ENCODE measurements at places on chromosomes 16 and 17.

DNA sequence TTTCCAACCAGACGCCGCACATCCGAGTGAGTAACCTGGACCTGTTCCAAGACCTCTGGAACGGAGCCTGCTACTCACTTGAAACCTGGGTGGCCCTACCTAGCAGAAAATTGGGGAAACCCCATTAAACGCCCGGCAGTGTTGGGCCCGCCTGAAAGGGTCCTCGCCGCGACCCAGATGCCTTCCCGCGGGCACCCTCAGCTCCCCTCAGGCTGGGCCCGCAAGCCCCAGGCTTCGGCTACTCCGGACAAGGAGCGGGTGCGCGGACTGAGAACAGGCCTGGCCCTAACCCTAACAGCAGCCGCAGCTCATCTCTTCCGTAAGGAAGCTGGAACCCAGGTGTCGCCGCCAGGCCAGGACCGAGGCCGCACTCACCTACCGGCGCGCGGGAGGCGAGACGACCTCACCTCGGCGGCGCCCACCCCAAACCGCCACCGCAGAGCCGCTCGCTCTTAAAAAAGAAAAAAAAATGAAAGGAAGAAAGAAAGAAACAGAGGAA, 344 bp downstream of the PSME3IP1 start:
- DNase-seq = no peak

DNA sequence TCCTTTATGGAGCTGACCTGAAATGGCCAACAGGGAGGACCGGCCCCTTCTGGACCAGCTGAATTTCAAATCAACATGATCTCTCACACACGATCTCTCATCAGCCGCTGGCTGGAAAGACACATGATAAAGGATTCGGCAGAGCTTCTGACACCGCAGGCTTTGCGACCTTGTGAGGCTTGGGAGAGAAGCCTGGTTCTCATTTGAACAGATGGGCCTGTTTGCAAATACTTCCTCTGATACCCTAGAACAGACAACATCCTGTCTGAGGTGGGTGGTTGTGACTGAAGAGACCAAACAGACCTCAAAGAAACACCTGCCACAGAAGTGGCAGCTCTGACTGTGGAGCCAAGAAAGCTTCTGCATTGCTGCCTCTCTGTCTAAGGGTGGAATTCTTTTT, 77.9 kb upstream of the SDK2 start:
- DNase-seq = peak; percentile 44

DNA sequence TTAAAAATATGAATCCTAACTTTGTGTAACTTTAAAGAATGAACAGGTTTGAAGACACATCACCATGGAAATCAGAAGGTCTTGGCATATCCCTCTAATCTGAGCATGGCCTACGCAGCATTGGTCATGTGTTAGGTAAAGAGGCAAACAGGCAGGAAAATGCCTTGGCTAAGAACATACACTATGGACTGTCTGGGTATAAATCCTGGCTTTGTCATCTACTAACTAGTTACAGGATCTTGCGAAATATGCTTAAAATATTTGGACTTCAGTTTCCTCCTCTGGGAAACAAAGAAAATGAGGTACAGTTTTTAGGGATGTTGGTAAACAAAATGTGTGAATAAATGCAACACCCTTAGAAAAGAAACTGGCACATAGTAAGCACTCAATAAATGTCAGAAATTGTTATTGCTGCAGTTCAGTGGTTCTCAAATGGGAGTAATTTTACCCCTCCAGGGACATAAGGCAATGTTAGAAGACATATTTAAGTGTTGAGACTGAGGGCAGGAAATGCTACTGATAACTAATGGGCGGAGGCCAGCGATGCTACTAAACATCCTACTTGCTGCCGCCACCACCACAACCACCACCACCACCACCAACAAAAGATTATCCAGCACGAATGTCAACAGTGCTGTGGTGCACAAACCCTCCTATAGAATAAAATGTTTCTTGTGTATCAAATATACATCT, 770.8 kb upstream of the SOX9 start:
- DNase-seq = no peak

- no peak for DNase-seq
These were observed 2.4 kb downstream of the SPSB3 start for GRCh38 chr16:1779741-1780676.

DNA sequence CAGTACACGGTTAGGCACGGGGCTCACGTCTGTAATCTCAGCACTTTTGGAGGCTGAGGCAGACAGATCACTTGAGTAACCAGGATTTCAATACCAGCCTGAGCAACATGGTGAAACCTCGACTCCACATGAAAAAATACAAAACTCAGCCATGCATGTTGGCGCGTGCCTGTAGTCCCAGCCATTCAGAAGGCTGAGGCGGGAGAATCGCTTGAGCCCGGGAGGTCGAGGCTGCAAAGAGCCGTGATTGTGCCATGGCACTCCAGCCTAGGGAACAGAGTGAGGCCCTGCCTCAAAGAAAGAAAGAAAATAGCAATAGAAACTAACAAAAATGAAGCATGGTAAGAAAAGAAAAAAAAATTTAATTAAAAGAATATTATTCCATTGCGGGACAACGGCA, 128.0 kb upstream of the CHMP6 start:
- DNase-seq = no peak

DNA sequence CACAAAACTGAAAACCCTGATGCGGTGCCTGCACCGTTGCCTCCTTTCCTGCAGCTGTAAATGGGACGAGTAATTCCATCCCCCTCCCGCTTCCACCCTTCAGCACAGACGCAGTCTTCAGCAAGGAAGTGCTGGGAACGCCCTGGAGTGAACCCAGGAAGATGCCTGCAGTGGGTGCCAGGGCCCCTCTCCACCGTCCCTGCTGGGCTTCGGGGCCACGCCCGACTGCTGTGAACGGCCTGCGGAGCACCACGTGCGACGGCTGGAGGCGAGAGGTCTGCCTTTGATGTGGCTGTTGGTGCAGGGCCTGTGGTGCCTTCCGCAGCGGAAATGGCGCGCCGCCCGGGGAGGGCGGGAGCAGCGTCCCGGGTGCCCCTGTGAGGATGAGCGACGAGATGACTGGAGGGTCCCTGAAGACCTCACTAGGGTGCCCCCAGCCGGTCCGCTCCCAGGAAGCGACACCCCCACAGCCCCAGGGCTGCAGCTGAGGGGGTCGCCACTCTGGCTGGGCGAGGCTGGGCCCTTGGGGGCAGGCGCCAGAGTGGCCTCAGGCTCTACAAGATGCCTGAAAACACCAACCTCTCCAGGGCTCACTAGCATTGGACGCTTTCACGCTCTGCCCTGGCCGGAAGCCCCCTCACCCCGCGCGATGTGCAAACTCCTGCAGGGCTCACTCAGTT, 749 bp upstream of the MC1R start:
- DNase-seq = peak; percentile 60
